Fibroblast of lung (primary cell): ENCODE measurements at places on chromosomes 5 and 9.

- DNase-seq: no peak
Measured at GRCh38 chr5:15515229-15515628, 15.2 kb downstream of the FBXL7 start.

DNA sequence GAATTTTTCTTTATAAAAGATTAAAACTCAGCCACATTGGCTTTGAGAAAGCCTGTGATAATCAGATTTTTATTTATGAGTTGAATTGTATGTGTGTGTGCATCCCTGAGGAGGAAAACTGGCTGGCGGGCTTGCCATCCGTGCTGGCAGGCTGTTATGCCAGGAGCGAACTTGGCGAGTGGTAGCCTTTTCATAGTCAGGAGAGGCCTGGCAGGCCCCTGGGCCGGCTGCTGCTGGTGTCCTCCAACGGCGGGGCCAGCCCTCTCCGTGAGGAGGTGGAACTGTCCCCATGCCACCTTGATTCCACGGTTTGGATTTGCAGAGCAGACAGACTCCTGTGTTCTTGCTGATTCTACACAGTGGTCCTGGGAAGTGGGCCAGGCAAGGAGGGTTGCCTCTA is 43.3 kb downstream of the ZNF618 start:
- no peak for DNase-seq

DNA sequence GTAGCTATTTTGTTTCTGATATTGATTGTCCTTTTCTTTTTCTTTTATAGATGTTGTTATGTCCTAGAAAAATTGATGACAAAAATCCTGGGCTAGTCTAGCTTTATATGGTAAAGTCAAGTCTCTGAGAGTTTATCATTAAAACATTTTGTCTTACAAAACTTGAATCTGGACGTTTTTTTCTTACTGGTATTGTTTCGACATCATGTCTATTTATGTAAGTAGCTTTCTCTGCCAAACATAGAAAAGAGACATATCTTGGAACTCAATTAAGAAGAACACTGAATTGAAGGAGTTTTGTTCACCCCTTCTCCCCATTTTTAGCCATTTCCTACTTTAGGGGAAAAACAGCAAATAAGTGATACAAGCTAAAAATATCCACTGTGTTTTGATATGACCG is 151.5 kb downstream of the ISOC1 start:
- no peak for DNase-seq

- no peak for DNase-seq
Measured at GRCh38 chr5:176379881-176380280, 8.5 kb downstream of the NOP16 start.

- DNase-seq: peak; percentile 64
Measured at GRCh38 chr5:125044491-125045282, 298.2 kb upstream of the ZNF608 start.

- DNase-seq: peak; percentile 58
Measured at GRCh38 chr5:151164687-151165392, 7.3 kb upstream of the ANXA6 start.

- DNase-seq: peak; percentile 36
Measured at GRCh38 chr5:80411589-80412219, 3.8 kb downstream of the ZFYVE16 start.
